OCI-LY7 (cell line): ENCODE measurements at places on chromosomes 3 and 15.

DNA sequence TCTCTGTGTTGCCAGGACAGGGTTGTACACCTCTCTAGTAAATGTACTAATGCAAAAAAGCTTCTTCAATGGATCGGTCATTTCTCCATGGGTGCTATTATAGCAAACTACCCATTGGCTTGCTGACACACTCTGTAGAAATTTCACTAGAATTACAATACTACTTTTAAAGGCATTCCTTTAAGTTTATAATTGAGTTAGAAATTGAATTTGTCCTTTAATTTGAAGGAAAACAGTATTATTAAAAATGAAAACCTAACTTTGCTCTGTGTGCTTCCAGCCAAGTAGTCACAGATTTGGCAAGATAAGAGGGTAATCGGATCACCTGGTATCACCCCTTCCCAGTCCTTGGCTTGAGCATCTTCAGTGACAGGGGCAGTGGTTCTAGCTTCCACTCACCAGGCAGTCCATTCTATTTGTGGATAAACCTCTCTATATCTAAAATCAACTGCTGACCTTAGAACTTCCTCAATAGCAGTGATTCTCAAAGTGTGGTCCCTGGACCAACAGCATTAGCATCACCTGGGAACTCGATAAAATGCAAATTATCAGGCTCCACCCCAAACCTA lies 93.2 kb downstream of the GHSR start:
- DNase-seq, result no peak

- DNase-seq, result no peak
Observed at GRCh38 chr3:27458929-27459328, 25.3 kb downstream of the SLC4A7 start.

DNA sequence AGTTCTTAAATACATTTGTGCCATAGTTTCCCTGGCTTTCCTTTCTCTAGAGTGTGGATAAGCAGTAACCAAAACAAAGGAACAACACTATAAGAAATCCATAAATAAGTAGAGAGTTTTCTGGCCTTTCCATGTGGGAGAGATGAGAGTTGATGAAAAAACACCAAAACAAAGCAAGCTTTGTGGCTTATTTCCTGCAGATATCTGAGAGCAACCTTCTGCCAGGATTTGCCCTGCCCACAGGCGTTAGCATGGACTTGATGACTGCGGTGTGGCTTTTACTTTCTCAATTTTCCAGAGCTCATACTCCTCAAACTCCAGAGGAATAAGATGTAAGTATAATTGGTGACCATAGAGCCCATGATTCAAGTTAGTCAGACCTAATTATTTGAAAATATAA lies 194.9 kb downstream of the RAP2B start:
- no peak for DNase-seq

DNA sequence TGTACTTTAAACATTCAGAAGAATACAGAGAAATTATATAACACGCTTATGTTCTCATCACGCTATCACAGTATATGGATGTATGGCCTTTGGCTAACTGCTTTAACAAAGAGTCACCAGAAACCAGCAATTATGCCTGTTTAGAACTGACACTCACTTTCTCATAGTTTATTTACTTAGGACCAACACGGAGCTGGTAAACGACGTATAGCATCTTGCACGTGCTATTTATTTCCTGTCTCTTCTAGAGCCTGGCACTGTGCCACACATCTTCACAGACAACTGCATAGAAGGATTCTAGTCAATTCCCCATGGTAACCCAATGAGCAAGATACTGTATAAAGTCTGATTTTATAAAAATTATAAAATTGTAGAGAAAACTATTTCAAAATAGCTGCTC lies 43.6 kb downstream of the TBC1D2B start:
- DNase-seq, result no peak

DNA sequence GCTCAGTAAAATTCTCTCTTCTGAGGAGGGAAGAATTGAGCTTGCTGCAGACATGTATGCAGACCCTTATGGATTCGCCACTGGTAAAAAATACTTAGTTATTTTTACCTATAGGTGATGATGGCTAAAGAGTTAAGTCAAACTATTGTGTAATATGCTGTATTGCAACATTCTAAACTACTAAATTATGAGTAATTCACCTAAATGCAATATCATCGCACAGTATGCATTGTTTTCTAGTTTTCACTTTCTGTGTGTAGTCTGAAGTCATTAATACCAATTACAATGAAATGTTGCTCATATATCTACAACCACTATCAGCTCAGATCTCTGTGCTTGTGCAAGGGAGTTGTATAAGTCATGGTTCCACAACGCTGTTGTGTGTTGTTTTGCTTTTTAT lies 48.7 kb upstream of the ROBO2 start:
- DNase-seq, result no peak

DNA sequence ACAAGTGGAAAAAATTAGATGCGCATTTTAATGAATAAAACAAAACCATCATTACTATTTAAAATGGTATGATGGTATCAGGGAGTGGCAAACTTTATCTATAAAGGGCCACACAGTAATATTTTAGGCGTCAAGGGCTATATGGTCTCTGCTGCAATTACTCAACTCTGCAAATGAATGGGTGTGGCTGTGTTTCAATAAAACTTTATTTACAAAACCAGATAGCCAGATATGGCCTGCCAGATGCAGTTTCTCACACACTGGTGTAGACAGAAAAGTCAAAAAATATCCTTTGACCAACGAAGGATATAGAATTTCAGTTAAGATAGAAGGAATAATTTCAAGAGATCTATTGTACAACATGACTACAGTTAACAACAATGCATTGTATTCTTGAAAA lies 83.8 kb downstream of the CLASP2 start:
- DNase-seq, result no peak

- no peak for DNase-seq
Observed at GRCh38 chr3:46883054-46883829, 5.7 kb downstream of the PTH1R start.

- no peak for DNase-seq
Observed at GRCh38 chr15:78913012-78913411, 31.8 kb downstream of the CTSH start.

DNA sequence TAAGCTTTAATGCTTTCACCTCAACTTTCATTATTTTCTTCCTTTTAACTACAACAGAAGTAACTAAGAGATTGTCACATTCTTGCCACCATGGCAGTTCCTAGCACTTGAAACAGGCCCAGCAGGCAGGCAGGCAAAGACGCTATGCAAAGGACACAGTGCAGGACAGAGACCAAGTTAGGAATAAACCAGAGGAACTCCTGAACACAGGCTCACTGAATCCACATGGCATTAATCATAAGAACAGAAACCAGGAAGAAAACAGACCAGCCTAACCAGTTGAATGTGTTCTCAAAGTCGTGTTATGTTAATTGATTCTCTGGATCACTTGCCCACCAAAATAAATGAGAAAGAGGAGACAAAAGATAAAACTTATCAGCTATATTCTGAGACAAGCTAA lies 397.6 kb downstream of the TBL1XR1 start:
- DNase-seq, result no peak

- DNase-seq, result no peak
Observed at GRCh38 chr3:159185443-159186050, 383.7 kb downstream of the MFSD1 start.

DNA sequence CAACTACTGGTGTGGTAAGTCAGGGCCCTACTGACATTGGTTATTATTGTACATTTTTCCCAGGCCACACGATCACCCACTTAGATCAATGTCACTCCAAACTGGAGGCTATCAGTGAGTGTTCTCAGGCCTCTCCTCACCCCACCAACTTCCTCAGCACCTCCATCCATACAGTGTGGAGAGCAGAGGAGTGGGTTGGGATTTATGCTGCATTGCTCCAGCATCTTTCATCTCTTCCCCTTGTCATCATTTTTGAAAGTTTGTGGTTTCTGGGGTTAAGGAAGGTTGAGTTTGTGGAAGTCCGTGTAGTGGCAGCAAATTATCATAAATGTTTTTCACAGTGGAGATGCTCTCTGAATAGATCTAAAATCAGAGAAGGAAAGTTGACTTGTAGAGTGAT lies 60.2 kb downstream of the TLNRD1 start:
- no peak for DNase-seq

GRCh38 chr15:56732135-56732885 lies 999 bp downstream of the ZNF280D start:
- peak; percentile 31 for DNase-seq

- DNase-seq, result peak; percentile 48
Observed at GRCh38 chr15:77186594-77187011, 115.7 kb upstream of the TSPAN3 start.

DNA sequence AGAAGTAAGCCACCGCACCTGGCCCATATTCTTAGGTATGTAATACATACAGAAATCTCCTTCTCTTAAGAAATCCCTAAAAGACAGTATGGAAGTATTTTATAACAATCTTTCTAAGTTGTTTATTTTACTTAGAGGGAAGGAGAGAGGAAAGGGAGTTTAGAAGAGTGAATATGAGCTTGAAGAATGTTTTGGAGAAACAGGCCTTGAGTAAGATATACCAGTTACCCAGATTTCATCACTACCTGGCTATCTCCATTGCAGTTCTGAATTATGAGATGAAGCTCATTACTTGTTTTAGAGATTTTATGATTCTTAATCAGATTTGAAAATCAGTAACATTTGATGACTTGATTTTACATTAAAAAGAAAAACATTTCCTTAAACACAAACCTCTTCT lies 71.9 kb downstream of the DCUN1D1 start:
- no peak for DNase-seq

DNA sequence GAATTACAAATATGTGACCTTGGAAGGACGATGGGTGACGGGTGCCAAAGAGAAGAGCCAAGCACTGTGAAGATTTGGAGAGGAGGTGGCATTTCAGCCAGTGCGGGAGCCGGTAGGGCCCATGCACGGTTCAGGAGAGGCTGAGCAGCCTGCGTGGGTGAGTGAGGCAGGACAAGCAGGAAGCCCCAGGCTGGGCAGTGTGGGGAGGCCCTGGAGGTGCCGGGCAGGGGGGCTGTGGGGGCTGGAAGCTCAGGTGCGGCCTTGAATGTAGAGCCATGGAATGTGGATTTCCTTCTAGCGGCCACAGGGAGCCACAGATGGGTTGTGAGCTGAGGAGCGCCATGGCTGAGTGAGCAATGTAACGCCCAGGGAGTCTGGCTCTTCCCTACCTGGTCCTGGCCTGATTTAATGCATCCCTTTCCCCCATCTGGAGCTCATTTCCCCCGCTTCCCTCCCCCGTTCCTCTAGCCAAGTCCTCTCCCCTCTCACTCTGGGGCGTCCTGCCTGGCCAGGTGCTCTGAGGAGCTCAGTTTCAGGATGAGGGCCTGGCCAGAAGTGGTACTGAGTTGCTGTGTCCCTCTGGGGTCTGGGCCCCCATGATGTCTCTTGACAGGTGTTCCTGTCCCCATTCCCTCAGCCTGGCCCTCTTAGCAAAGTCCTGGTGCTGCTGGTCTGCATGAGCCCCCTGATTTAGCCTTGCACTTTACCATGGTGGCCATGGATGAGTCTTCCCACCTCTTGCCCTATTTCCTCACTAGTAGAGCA lies 41.8 kb upstream of the IQSEC1 start:
- DNase-seq, result no peak

DNA sequence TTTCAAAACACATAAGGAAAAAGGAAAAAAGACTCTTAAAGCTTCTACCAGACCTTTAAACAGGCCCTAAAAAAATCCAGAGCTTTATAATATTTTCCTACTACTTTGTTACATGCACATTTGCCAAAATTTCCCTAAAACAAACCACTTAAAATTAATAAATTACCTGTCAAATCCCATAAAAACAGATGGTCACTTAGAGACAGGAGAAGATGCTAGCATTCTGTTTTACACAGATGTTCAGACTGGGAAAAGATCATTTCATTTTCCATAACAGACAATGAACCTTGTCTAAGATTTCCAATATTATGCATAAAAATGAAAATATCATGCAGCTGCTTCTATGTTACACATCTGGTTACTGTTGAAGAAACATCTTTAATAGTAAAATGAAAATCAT lies 66.6 kb downstream of the SUCLG2 start:
- DNase-seq, result no peak

GRCh38 chr3:35602395-35602936 lies 36.9 kb upstream of the ARPP21 start:
- DNase-seq, result no peak

DNA sequence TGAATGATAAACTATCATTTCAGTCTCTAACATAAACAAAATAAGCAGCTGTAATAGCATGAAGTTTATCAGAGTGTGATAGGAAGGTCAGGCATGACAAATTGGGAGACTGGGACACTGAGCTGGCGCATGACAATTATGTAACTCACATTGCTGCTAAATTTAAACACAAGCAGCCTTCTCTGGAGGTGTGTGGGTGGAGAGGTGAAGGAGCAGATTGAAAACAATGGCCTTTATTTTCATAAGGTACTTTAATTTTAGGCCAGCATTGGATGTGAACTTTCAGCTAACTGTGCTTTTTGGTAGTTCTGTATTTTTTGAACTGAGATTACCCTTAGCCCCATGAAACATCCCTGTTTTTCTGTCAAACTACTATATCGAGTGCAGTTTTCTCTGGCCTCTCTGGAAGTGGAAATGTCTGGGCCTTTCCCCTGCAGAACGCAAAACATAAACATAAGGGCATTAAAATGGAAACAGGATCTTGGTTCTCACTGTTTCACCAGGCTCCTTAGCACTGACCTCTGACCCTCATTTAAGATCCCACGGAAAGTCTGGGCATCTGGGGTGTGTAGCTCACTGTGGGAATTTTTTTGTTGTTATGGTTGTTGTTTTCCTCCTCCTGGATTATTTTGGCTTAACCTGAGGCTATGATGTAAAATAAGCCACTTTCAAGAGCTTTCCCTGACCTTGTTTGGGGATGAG lies 160.1 kb upstream of the DPH6 start:
- no peak for DNase-seq

DNA sequence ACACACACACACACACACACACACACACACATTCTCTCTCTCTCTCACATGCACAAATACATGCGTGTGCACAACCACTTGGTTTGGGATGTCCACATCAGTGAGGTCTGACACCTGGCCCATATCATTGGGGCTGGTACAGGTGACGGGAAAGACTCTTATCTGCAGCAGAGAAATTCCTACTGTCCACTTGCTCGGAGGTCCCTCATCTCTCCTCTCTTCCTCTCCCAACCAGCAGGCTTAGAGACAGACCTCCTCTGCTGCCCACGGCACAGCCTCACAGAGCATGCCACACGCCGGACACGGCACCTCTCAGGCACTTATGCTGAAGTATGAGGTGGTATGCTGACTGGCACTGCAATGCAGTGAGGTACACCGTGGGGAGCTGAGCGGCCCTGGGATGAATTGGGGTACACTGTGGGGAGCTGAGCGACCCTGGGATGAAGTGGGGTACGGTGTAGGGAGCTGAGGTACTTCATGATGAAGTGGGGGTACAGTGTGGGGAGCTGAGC lies 41.7 kb downstream of the MAGEF1 start:
- no peak for DNase-seq
